ENCODE measurements at places on chromosomes 12 and 14.
A peak's percentile ranks its signal among the peaks of the same experiment; 100 is the strongest.

- peak; percentile 36 for DNase-seq
Observed at GRCh38 chr12:28543021-28543890, 353.0 kb downstream of the CCDC91 start.

GRCh38 chr14:95808371-95808770 lies 68.3 kb upstream of the TUNAR start:
- no peak for DNase-seq

DNA sequence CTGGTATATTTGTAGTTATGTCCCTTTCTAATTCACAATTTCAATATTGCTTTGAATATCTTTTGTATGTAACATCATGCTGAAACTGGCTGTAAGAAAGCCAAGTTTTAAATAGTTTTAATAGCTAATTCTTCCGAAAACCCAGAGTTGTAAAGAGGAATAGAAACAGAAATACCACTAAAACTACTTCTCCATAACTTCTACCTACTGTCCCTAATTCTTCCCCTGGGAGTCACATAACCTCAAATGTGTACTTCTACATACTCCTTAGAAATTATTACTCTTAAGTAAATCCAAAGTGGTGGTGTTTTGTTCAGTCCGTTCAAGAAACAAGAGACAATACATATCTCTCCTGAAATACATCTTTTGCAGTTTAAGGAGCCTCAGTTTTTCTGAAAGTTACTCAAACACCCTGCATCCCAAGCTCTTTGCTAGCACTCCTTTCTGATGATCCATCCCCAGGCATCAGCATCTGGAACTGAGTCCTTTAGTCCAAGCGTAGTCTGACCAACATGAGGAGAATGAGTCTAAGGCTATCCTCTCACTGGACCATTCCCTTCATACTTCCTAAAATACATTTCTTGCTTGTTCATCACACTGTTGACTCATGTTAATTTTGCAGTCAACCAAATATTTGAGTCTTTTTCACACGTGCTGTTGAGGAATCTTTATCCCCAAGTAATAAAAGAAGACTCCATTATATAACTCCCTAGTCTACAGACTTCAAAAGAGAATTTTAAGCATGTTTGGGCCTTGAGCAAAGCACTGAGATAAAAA lies 214.3 kb upstream of the NUDT4 start:
- DNase-seq = no peak

DNA sequence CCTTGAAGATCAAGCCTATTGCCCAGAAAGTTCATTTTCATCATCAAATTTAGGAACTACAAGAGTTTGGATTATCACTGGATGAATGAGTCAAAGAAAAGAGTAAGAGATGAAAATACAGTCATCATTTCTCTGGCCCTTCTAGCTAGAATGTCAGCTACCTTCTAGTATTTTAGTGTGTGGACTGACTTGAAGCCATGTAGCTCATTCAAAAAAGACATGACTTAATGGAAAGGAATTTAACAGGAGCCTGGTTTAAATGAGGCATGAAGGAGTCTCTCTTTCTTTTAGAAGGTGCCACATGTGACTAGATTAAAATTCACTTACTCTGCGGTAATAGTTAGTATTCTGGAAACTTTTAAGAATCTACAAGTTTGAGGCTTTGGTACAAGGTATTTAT lies 7.1 kb downstream of the PTHLH start:
- DNase-seq = no peak

DNA sequence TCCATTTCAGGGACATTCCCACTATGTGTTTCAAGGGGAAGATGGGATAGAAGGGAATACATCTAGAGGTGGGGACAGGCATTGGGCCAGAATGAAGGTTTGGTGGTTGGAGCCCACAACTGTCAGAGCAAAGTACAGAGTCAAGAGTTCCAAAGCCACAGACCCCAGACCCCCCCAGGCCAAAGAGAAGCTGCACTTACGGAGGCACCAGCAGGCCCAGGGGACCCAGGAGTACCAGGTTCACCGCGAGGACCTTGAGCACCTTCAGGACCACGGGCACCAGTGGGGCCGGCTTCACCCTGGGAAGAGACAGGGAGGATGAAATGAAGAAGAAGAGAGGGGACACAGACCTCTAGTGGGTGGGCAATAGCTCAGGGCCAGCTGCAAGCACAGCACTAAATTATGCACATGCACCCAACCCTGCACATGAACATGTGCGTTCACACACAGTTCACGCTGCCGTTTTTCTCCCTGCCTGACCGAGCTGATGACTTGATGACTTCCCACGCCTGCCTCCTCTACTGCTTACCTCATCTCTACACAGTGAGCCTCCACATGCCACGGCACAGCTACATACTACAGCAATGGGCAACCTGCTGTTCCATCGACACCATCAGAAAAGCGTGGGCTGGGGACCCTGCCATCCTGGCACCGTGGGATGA lies 16.7 kb downstream of the COL2A1 start:
- no peak for DNase-seq

- no peak for DNase-seq
Observed at GRCh38 chr12:121964813-121965643, 46.6 kb downstream of the CFAP251 start.

- no peak for DNase-seq
Observed at GRCh38 chr14:101216366-101217079, 313.0 kb upstream of the RTL1 start.

DNA sequence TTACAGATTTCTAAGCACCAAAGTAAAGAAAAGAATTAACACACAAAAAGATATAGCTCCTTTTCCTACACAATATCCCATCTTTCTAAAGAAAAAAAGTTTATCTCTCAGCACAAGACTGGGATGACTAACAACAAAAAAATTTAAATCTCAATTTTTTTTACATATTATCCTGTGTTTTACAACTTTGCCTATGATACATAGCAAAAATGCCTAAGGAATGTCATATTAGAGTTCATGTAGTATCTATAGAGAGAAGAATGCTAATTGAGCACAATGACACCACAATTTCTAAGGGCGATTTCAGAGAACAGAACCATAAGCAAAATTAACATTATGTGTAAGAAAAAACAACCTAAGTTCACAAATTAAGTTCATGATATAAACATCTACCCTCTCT lies 16.3 kb downstream of the C2CD5 start:
- DNase-seq = no peak

DNA sequence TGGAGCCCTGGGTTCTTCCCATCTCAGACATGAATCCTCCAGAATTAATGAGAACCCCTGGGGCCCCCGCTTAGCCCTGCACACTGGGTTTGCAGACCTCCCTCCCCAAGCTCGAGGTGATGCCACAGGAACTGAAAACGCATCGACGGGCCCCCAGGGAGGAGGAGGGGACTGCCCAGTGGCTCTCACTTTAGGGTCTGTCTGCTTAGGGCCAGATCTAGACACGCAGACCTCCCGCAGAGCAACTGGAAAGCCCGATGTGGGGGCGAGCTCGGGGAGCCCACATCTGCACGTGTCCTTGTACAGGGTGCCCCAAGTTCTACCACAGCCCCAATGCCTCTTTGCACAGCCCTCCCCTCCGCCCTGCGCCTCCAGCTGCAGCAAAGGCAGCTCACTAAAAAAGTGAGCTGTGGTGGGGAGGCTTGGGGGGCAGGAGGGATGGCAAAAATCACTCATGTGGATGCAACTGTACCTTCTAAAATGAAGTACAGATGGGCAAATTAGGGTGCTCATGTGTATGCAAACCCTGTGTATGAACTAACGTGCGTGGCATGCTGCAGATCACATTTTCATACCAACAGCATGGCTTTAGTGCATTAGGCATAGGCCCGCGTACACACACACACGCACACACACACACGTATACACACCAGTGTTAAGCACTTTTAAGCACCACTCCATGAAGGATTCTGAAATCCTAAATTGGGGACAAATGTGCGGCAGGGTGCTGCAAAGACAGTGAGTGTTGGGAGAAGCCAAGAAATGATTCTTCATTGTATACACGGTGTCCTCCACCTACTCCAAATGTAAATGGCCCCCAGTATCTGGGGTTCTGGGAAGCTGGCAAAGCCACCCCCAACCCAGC lies 99.9 kb upstream of the MAP1LC3B2 start:
- no peak for DNase-seq

DNA sequence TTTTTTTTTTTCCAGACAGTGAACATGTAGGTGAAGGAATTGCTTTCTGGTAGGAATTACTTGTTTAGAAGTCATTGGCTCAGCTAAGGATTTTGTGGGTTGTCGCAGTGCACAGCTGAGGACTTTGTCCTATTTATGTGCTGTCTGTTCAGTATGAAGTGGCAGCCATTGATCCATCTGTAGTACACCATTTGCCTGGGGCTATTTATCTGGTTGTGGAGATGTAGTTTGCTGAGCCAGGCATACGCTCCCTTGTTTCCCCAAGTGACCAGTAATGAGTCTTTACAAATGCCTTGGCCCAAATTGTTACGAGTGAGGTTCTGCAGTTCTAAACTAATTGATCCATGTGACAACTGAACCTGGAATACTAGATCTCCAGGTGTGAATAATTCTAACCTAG lies 140.1 kb downstream of the NRXN3 start:
- no peak for DNase-seq

- no peak for DNase-seq
Observed at GRCh38 chr12:106296179-106296877, 6.2 kb upstream of the TCP11L2 start.

GRCh38 chr12:123388951-123389559 lies 5.1 kb downstream of the KMT5A start:
- no peak for DNase-seq

- DNase-seq = no peak
Observed at GRCh38 chr12:62613081-62613480, 146.5 kb downstream of the MON2 start.

DNA sequence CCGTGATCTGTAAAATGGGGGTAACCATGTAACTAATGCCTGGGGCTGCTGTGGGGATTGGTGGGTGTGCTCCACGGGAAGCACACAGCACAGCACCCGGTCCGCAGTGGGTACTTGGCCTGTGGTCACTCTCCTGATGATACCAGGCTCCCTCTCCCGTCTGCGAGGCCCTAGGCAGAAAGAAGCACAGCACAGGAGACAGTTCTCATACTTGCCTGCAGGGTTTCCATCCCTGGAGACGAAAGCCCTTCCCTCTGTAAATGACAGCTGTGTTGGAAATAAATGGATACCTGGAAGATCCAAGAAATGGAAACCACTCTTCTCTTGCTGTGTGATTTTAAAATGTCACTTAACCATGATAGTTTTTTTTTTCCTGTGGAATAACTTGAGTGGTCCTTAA lies 7.9 kb upstream of the PRMT8 start:
- DNase-seq = no peak

DNA sequence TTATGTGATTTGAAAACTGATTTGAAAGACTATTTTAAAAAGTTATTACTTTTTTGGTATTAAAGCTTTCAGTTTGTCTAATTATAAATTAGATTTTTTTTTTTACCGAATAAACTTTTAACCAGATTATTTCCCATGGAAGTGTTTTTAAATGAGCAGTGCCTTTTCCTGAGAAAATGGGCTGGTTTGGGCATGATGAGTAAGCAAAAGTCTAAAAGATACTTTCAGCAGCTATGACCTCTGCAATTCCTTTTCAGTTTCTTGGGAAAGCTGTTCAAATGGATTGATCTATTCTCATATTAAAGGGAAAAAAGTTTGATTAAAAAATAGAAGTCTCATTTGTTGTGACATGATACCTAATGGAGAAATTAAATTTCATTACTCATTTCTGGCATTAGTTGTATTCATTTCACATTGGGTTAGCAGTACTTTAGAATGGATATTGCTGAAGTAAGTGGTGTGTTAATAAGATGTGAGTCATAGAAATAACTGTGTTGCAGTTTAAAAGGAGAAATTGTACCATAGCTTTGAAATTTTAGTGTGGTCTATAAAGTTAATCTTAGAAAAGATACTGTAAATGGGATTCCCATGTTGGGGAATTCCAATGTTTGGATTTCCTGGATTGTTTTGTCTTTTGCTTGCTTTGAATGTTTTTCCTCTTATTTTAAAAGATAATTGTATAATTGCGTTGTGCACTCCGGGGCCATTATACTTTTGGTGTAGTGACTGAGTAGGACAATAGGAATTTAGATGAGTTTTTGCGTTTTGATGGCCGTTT lies 21.0 kb downstream of the KTN1 start:
- no peak for DNase-seq

DNA sequence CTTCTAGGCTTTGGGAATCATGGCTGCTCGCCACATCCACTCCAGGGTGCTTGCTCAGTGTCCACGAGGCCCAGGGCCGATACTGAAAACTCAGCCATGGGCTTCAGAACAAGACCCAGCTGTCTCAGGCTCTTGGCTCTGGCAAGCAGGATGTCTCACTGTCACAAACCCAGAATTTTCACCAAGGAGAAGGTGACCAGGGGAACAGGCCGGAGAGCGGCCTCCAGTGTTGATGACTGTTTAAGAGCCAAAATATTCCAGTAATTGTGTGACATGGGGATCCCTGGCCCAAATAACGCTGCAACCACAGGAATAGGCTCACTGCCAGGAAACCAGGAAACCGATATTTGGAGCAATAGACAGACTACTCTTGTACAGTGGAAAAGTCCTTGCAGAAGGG lies 9.8 kb upstream of the SERPINA5 start:
- DNase-seq = no peak

DNA sequence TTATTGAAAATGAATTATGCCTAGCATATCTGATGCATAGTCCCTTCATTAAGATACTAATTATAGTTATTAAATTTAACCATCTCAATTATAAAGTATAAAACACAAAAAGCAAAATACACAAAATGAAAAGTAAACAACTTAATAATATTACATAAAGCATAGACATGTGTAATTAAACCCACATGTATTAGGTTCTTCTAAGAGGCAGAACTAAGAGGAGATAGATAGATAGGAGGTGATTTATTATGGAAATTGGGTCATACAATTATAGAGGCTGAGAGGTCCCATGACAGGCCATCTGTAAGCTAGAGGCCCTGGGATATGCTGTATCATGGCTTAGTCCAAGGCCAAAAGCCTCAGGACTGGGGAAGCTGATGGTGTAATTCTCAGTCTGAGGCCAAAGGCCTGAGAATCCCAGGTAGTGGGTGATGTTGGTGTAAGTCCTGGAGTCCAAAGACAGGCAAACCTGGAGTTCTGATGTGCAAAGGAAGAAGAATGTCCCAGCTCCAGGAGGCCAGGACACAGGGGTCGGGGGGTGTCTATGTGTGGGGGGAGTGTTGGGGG lies 953.3 kb downstream of the TRHDE start:
- no peak for DNase-seq

- DNase-seq = no peak
Observed at GRCh38 chr12:102629262-102629888, 149.0 kb upstream of the IGF1 start.

GRCh38 chr12:47396902-47397663 lies 308.7 kb downstream of the RPAP3 start:
- no peak for DNase-seq

- DNase-seq = no peak
Observed at GRCh38 chr12:105793421-105793820, 345.3 kb downstream of the NUAK1 start.

DNA sequence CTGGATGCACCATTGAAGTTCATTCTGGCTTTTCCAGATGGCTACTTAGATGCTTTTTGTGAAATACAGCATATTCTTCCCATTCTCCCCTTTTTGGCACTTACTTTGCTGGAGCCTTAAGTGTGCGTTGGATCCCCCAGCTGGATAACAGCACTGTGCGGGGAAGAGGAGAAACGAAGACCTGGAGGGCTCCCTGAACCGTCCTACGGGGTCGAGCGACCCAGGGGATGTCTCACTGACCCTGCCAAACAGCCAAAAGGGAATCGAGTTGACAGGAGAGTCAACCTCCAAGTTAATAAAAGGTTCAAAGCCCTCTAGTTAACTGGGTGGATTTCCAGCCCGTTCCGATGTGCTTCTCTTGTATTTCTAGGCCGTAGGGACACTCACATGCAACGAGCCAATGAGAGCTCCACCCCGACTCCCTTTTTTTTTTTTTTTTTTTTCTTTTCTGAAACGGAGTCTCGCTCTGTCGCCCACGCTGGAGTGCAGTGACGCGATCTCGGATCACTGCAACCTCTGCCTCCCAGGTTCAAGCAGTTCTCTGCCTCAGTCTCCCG lies 1.0 kb upstream of the CAMKK2 start:
- DNase-seq = peak; percentile 70

Measured in hematopoietic multipotent progenitor cell treated with erythropoietin and hydrocortisone succinate and interleukin-3 and kit ligand, for 8 days (in vitro differentiated cells).